Urothelium cell line (cell line): ENCODE measurements at places on chromosomes 4 and X.

GRCh38 chr4:6974138-6974848, 64.7 kb downstream of the TBC1D14 start:
- peak; percentile 73 for DNase-seq

DNA sequence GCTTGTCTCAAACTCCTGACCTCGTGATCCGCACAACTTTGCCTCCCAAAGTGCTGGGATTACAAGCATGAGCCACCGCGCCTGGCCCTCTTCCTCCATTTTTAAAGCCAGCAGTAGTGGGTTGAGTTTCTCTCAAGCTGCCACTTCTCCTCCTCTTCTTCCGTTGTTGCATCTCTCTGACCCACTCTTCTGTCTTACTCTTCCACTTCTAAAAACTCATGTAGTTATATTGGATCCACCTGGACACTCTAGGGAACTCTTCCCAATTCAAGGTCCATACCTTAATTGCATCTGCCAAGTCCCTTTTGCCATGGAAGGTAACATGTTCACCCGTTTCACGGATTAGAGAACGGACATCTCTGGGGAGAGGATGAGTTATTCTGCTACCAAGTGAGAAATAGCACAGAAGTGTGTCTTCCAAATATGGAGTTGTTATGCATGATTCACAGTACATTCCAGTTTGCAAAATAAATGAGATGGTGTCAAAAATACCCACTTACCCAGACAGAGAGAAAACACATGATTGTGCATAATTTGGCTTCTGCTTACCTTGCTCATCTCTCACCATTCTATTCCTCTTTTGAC, 51.8 kb downstream of the GBA3 start:
- no peak for DNase-seq

GRCh38 chr4:156634612-156635011, 337.0 kb downstream of the PDGFC start:
- DNase-seq, result no peak

DNA sequence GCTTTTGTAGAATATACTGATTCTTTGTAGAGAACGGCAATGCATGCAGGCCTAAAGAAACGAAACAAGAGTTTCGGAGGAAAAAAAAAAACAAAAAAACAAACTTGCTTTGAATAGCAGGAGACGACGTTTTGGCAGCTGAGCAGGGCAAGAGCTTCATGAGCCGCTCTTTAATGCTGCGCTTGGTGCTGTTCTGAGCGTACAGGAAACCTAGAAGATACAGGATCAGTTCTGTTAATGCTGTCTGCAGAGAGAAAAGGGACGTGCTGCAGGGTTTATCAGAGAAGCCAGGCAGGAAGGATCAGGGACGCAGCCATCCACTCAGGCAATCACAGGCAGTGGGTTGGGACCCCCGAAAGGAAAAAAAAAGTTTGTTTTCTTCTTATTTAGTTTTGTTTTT, 182.2 kb downstream of the PACRGL start:
- no peak for DNase-seq

DNA sequence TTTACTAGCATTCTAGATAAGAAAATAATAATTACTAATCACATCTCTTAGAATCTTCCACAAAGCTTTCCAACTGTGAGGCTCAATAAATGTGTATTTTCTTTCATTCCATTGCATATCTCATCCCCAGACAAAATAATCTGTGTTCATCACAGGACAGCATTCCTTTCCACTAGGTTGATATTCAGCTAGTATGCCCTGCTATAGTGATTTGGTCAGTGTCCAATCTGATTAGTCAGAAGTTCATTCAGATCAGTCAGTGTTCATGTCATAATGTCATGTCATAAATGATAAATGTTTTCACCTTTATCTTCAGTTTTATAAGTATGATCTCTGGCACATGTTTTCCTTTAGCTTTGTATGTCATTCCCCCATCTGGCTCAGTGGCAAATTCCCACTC, 611.4 kb downstream of the KCTD8 start:
- no peak for DNase-seq

DNA sequence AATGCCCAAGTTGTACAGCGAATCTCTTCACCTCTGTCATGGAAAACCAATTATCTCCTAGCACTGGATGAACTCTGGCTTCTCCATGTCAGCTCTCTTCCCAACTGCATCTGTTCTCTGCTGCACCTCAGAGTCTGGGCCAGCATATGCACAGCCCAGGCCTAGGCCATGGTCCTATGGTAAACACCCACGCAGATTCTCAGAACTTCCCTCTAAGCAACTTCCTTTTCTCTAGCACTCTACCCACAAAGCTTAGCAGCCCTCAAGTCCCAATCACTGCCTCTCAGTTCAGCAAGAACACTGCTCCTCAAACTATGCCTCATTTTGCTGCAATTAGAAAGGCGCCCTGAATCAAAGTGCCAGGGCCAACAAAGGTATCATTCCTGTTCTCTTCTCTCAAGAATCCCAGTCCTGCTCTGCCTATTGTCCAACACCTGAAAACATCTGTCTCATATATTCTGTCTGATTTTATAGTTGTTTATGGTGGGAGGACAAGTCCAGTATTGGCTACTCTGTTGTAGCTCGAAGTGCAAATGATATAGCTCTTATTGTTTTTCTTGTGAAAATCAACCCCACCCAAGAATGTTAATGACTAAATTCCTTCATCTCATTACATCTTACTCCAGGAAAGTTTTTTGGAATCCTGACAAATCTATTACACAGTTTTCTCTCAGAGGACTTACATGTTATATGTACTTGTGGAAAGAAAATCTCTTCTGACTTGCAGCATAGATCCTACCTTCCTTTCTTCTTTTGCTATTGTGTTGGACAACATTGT, 85.4 kb downstream of the DCHS2 start:
- no peak for DNase-seq

DNA sequence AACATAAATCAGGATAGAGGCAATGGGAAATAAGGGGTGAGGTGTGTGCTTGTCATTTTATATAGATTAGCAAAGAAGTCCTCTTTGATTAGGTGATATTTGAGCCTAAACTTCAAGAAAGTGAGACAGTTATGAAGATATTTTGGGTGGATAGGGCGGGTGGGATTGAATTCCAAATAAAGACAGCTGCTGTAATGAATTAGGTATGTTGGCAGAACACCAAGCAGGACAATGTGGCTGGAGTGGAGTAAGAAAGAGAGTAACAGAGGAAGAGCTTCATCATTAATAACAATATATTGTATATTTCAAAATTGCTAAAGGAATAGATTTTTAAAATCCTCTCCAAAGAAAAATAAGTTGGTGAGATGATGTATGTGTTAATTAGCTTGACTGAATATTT, 91.0 kb upstream of the CENPE start:
- DNase-seq, result no peak

DNA sequence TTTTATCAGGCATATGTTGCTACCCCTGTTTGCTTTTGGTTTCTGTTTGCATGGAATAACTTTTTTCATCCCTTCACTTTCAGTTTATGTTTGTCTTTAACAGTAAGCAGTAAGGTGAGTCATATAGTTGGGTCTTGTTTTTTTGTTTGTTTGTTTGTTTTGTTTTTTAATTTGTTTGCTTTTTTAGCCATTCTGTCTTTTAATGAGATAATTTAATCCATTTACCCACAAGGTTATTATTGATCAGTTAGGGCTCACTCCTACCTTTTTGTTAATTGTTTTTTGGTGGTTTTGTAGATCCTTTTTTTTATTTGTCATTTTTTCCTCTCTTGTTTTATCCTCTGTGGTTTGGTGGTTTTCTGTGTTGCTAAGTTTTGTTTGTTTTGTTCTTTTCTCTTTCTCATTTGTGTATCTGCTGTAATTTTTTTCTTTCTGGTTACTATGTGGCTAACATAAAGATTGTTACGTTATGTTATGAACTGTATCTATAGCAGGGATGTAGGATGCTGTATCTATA, 379.5 kb upstream of the MAD2L1 start:
- no peak for DNase-seq

DNA sequence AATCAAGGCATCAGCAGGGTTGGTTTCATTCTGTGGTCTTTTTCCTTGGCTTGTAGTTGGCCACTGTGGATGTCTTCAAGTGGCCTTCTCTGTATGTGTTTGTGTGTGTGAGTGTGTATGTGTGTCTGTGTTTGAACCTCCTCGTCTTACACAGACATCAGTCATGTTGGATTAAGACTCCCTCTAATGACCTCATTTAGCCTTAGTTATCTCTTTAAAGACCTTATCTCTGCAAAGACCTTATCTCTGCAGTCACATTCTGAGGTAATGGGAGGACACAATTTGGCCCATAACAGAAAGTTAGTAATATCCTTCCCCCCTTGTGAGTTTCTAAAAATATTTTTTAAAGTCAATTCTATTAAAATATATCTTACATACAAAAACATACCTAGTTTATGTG, 126.7 kb downstream of the EMCN start:
- no peak for DNase-seq

DNA sequence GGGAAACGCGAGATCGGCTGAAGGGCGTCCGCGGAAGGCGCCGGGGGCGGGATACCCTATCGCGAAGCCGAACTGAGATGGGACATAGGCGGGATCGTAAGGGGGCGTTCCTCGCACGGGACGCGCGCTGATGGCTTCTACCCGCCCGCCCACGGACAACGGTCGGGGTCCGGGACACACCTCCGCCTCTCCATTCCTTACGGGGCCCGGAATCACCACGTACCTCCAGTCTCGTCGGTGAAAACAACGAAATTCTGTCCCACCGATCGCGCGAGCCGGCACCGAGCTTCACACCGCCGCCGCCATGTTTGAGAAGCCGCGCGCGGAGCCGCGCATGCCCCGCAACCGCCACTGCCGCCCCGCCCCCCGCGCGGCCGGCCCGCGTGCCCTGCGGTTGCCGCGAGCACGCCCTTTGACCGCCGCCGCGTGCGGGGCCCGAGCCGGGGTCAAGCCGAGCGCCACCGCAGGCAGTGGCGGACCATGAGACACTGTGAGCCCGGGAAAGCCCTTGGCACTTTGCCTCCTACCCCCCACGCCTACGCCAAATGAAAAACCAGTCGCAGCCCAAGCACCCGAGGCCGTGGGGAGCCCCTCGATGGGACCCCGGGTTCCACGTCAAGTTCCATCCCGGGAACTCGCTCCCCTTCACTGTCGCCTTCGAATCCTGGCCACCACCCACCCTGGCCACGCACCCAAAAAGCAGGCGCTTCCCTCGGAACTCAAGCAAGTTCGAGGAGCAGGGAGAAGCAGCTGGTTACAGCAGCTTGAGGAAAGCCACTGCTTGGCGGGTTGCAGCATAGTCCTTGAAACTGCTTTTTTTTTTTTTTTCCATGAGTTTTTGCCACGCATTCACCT, at the start of gene SCML2:
Gene SCML2, minus strand, starts transcription at position 320 of the 855 bp plus-strand sequence. CDS start 20,617 bp downstream, outside the sequence.
- DNase-seq, result no peak

GRCh38 chrX:108439426-108439942, at the start of gene COL4A5:
Gene COL4A5 (plus strand): TSS chrX:108439838. CDS start chrX:108440126, 288 bp downstream.
- DNase-seq, result peak; percentile 52

DNA sequence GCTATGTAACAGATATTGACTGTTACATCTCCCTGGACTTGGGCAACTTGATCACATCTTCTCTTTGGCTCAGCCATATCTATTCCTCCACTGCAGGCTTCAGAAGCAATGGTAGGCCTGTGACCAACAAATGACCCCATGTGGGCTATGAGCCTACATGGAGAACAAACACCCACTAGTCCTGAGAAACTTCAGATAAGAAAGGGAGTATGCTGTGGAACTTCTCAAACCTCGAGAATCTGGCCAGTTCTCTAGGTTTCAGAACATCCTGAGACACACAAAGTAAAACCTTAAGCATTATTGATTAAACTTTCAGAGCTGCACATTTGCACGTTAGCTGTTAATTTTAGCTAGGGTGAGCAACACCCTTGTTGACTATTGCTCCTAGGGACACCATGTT, 16.3 kb downstream of the RBMX2 start:
- no peak for DNase-seq

DNA sequence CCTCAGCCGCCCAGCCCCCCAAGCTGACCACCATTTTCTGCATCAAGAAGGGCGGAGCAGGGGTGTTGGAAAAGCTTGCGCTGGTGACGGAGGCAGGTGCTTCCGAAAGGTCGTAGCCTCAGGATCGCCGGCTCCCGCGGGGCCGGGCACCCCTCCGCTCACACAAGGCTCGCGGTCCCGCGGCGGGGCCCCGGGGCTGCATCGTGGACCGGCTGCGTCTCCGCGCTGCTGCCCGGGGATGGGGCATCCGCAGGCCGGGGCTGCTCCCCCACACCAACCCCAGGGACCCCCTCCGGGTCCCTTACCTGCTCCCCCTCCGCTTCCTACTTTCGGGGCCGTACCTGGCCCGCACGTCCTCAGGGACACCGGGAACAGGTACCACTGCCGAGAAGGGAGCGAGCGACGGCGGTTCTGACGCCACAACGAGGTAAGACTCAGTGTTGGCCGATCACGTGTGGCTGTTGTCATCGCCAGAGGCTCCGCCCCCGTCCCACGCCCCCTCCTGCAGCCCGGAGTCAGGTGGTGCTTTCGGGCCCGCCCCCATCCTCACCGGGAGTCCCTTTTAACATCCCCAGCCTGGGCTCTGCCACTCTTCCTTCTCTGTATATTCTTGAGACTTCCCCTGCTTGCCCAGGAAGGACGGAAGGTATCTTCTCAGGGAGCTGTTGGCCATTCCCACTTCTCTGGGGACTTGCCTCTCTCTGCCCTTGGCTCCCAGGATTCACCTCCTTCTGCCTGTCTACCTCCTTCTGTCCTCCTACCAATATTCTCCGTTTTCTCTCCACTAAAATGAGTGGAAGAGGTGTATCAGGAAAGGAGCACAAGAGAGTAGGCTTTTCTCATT, at the start of gene BEX2:
Gene BEX2, minus strand, starts transcription at position 436 of the 844 bp plus-strand sequence. CDS start 1,014 bp downstream, outside the sequence.
- DNase-seq, result peak; percentile 81

GRCh38 chr4:147714575-147715401, 17.1 kb upstream of the ARHGAP10 start:
- DNase-seq, result peak; percentile 49

- no peak for DNase-seq
Observed at GRCh38 chrX:150607201-150607600, 38.8 kb downstream of the MTM1 start.

DNA sequence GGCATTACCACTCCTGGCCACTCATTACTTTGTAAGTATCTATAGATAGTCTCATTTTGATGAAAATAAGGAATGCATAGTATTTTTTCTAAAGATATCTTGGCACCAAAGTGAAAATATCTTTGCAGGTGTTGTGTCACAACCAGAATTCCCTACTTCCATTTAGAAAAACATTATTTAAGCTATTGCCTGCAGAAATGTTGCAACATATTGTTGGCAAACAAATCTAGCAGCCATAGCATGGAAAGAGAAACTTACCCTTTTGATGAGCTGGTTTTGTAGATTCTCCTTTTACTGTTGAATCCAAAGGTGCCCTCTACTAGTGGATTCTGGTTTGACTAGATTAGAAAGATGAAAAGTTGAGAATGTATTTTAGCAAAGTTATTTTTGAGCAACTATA, 138.8 kb downstream of the AREG start:
- DNase-seq, result no peak

DNA sequence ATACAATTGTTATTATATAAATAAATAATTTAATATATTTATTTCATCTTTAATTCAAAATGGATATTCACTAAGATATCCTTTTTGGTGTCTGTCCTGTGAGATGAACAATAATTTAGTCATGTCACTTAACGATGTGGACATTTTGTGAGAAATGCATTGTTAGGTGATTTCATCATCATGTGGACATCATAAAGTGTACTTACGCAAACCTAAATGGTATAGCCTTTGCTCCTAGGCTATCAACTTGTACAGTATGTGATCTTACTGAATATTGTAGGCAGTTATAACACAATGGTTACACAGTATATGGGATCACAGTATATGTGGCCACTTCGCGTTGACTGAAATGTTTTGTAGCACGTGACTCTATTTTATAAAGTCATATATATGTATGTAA, 20.2 kb upstream of the CHRNA9 start:
- DNase-seq, result no peak
